OCI-LY7 (cell line): ENCODE measurements at places on chromosomes 7 and 10.

GRCh38 chr7:38374507-38374906, 101.1 kb upstream of the TARP start:
- DNase-seq: peak; percentile 53

- no peak for DNase-seq
Measured at GRCh38 chr10:129799942-129800341, 164.1 kb downstream of the EBF3 start.

GRCh38 chr10:24349379-24350001, 140.6 kb downstream of the KIAA1217 start:
- no peak for DNase-seq

- DNase-seq: peak; percentile 40
Measured at GRCh38 chr10:5490698-5491464, 8.5 kb downstream of the CALML5 start.

DNA sequence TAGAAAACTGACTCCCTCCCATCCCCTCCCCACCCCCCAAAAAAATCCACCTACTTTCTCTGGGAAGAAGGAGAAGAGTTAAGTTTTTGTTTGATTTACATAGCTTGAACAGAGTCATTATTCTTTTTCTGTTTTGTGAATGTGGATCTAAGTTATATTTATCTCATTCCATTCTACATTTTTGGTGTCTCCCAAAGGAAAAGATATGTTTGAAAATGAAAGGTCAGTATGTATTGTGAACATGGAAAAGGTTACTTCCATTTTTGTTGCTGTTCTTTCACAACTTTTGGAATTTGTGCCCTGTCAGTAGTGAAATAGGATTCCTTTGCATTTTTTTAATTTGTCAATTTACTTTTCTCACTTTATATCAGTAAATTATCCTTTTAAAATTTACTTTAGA, 547.9 kb downstream of the SUGCT start:
- DNase-seq: no peak

DNA sequence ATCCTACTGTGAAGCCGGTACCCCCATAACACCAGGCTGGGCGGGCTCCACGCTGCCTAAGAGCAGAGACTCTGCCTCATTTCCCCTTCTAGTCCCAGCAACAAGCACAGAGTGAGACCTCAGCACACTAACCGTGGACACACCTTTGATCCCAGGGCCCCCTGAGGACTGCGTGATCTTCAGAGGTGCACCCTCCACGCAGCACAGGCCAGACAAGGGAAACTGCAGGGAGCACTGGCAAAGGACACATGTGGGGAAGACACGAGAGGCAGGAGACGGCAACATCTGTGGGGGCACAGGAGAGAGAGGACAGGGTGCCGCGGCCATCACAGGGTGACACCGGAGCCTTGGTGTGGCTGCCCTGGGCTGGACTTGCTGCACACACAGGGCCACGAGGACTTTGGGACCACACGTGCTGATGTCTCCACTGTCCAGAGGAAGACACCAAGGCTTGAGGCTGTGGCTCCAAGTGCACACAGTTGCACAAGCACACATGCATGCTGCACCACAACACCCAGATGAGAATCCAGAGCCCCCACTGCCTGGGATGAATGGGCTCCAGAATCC, 128.8 kb downstream of the PTPRN2 start:
- DNase-seq: no peak

- DNase-seq: no peak
Measured at GRCh38 chr10:127532659-127533058, 16.4 kb upstream of the NPS start.

DNA sequence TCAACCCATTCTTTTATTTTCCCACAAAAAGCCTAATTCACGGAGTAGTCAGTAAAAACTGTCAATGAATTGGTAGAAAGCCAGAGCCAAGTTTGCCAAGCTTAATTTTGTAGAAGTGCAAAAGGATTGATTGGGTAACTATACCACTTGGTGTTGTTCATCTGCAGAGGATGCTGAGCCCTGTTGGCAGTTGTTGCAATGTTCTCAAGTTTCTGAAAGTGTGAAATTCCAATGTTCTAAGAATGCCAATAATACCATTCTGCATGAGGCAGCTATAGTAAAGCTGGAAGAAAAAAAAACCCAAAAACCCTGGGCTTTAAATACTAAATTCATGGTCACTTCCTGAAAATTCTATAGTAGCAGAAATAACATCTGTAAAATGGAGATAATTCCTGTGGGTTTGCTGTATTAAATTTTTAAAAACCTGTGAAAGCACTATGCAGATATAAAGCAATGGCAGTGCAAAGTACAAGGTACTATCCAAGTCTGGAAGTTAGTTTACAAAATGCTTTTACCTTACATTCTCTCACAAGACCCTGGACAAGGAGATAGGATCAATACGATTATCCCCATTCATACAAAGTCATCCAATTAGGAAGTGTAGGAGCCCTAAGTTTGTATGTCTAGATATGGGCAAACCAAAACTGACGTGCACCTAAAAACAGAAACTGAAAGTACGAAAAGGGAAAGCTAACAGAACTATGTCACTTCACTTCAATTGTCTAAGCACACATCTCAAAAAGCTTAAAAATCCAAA, 6.0 kb upstream of the PON1 start:
- no peak for DNase-seq

DNA sequence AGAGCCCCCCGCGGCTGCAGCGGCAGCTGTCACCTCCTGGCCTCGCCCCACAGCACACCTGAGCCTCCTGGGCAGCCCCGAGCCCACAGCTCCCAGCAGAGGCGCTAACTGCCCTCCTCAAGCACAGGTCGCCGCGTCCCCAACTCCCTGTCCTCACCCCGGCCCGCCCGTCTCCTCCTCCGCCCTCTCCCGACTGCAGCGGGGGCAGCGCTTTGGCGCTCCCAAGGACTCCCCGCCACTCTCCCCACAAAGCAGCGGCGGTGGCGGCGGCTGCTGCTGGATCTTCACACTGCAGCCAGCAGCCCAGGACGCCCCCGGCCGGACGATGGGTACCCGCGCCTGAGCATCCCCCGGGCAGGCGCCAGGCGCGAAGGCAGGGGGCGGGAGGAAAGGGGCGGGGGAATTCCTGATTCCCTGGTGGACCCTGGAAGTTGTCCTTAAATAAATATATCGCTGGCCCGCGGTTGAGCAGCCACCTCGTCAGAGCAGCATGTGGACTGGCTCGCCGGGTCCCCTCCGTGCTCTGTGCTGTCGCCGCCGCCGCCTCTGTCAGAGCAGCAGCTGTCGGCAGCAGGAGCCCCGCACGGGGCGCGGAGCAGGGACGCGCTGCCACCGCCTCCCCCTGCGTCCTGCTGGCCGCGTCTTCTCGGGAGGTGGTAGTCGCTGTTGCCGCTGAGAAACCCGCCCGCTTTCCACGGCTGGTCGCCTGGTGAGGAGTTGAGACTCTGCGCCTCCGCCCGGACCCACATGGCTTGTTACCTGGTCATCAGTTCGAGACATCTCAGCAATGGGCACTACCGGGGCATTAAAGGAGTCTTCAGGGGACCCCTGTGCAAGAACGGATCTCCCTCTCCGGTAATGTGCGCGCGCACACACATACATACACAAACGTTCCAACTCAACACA, at the start of gene ZNF804B:
TSS of gene ZNF804B (plus strand) at position 471 of the 906 bp plus-strand sequence. CDS start at position 748, 277 bp downstream.
- no peak for DNase-seq

DNA sequence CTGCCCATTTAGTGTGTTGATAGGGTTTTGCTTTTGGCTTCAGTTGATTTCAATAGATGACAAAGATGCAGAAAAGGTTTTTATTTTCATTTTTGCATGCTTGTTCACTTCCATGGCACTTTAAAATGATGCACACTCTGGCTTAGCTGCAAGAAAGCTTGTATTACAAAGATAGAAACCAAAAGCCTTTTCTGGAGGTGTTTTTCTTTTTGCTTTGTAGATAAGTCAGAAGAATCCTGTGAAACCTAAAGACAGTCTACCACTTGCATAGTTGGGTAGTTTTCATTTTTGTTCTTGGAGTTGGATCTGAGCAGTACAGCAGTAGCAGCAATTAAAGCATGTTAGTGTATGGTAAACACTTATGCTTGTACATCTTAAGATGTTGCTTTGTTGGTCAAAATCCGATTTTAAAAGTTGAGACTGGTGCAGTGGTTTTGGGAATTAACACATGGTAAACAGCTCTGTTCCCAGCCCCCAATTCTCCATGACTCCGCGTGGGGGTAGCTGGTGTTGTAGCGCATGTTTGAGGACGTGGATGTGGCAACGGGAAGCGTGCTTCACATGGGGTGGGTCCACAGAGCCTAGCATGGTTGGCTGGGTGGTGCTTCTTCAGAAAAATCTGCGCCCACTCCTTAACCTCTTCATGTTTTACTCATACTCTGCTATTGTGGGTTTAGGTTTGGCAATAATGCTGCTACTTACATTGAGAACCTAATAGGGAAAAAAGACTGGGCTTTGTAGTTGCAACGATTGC, 19.8 kb downstream of the CCNY start:
- DNase-seq: no peak

GRCh38 chr10:103636492-103636891, 143.0 kb downstream of the NEURL1 start:
- DNase-seq: no peak

- DNase-seq: no peak
Measured at GRCh38 chr10:46245381-46245900, 41.4 kb upstream of the ANTXRL start.

DNA sequence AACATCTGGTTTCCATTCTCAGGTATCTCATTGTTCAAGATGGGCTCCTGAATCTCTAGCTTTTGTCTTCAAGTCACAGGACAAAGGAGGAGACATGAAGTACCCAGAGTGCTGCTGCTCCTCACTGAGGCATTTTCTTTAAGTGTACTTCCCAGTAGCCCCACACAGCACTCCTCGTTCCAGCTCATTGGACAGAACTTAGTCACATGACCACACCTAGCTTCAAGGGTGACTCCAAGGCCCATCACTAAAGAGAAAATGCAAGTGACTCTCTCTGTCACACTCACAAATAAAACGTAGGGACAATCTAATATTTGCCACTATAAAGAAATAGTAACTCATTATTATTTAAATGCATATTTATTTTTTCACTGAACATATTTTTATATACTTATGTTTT, 58.3 kb upstream of the NEUROD6 start:
- DNase-seq: no peak

GRCh38 chr7:98409843-98410242, 9.0 kb upstream of the BAIAP2L1 start:
- DNase-seq: no peak

- DNase-seq: no peak
Measured at GRCh38 chr10:48564466-48565160, 40.3 kb downstream of the ARHGAP22 start.

DNA sequence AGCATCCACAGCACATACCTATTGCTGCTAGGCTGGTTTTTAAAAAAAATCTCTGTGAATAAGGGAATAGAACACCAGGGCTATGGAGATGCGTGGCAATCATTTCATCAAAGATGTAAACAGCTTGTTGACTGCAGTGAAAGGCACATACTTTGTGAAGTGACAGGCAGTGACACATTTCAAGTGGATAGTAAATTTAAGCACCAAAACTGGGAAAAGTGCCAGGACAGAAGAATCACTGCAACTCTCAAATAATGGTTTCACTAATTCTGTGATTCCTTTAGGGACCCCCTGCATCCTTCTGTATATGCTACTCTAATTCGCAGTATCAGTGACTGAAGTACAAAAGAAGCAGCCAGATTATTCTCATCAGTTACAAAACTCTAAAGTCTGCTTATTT, 145.2 kb upstream of the KLF14 start:
- no peak for DNase-seq

DNA sequence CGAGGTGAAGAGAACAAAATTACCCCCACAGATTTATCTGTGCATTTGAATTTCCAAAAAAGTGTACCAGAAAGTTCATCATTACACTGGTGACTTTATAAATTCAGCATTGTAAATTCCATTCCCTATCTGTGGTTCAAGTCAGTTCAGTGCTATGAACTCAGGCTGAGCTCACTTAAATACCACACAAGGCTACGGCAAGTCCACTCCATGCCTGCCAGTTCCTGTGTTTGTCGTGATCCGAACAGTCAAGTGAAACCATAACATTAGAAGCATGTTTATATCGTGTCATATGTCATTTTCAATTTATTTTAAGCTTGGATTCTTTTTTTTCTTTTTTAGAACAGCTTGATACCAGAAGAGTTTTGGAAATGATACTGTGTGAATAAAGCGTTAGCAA, 14.8 kb downstream of the MBL2 start:
- no peak for DNase-seq

DNA sequence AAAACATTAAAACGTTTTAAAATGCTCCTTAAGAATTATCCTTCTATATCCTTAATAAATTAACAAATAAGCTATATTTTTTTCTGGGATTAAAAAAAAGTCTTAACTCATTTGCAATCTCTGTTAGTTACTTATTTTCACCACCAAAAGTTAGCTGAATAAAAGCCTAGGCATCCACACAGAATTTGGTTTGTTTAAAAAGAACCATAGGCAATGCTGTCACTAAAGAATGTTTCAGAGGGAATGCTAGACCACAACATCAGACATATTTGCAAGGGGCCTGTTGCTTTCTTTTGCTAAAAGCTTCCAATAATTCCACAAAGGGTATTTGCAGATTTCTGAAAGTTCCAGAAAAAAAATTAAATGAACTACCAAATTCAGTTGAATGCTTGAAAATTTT, 244.2 kb downstream of the POU6F2 start:
- no peak for DNase-seq

GRCh38 chr7:101201695-101202602, 1.1 kb upstream of the MOGAT3 start:
- DNase-seq: no peak

GRCh38 chr7:147540743-147541142, 1049.8 kb upstream of the C7orf33 start:
- DNase-seq: no peak
